Fibroblast of lung (primary cell): ENCODE measurements at places on chromosomes 2 and 18. TPM values are rescaled to one million over a fixed set of nuclear protein-coding genes. Genes with fewer than 3 reads are reported as not detected.

- DNase-seq = no peak
Measured at GRCh38 chr2:30486655-30487054, 39.6 kb downstream of the LCLAT1 start.

DNA sequence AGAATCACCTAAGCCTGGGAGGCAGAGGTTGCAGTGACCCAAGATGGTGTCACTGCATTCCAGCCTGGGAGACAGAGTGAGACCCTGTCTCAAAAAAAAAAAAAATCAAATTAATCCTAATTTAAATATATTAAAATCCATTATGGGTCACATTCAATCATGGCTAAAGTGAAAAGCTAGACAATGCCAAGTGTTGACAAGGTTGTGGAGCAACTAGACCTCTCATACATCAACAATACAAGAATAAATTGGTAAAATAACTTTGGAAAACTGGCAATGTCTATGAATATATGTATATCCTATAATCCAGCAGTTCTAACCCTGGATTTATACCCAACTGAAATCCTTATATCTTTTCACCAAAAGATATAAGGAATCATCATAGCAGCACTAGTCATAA is 23.4 kb upstream of the ATL2 start:
- DNase-seq = no peak

GRCh38 chr2:158953926-158954763 is 14.3 kb upstream of the TANC1 start:
- DNase-seq = peak; percentile 94

The UGT1A8 gene
- total RNA-seq = not detected in 2 replicates

The REG3G gene
- total RNA-seq = not detected in 2 replicates

DNA sequence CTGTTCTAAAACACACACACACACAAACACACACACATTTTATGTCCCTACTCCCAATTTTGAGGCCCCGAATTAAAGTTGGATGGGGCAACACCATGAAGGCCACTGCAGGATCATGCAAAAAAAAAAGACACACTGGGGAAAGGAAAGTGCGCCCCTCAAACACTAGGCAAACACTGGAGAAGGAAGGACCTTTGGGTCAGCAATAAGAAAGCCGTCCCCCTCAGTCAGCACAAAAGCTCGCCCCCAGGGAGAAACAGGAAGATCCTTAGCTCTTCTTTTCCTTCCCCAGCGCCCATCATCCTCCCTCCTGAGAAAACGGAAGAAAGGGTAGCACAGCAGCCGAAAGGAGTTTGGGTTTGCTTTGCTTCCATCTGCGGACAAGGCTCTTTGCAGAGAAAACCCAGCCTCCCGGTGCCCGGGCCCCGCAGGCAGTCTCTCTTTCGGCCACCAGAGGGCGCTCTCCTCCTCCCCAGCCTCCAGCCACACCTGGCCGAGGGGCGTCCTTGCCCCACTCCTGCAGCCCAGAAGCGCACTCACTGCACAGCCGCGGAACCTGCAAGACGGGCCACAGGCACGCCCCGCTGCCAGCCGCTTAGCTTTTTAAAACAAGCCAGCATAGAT is 248.5 kb downstream of the CDH20 start:
- peak; percentile 50 for DNase-seq

The ZNF385B gene
- total RNA-seq = under 0.01 TPM in 1 of 2 replicates, not detected in the other

GRCh38 chr2:5359397-5359796 is 332.8 kb upstream of the SOX11 start:
- no peak for DNase-seq

GRCh38 chr2:133414486-133415209 is 153.6 kb downstream of the NCKAP5 start:
- peak; percentile 64 for DNase-seq

The KLHL30 gene
- 0.26 and 1.2 TPM in 2 replicates for total RNA-seq

DNA sequence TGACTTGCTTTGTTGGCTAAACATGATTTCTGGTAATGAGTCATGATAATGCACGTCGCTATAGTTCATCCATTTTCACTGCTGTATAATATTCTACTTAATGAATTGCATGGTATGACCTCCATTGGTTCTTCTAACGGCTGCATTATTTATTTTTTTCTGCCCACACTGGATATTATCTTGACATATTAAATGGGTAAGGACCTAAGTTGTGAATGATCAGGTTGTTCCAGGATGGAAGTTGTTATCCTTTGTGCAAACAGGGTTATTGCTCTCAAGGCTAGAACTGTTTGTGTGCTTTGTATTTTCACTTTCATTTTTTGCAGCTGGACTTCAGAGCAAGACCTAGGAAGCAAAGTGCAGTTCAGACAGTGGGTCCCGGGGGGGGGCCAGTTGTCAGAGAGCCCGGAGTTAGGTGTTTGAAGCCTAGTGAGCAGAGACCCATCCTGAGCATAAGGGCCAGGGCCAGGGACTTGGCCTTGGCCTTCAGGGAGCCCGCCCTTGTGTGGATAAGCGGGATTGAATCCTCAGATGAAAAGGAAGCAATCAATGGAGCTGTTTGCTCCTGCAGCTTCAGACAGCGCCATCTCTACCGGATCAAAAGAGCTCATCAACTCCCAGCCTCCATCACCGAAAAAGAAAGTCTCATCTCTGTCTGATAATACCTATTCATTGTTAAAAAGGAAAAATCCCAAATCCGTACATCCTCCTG is 48.2 kb downstream of the AGAP1 start:
- no peak for DNase-seq

The SCRN3 gene
- total RNA-seq = 33.4 and 39.1 TPM in 2 replicates

DNA sequence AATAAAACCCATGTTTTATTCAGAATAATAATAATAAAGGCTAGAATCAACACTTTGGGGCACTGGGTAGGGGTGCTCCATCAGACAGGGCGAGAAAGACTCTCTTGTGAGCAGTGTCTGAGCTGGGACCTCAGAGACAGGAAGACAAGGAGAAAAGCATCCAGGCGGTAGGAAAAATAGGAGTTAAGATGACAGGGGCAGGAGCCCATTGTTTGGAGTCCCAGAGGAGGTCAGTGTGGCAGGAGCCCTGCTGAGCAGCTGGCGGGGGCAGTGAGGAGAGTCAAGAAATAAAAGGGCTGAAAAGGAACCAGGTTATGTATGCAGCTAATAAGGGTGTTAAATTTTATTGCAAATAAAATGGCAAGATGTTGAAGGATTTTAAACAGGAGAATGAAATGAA is 457.4 kb downstream of the FBXO15 start:
- DNase-seq = no peak

DNA sequence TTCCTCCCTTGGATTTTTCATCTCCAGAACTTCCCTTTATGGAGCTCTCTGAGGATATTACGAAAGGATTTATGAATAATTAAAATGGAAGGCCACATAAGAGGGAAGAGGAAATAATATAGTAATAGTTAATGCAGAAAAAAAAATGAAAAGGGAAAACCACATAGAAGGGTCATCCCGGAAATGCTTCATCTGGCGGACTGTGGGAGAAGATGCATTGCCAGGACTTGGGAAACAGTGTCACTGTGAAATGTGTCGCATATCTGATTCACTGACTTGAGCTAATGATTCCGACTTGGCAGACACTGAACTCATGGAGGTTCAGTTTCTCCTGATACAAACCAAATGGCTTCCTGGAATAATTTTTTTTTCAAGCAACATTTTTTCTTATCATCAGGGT is 129.9 kb upstream of the RMP24 start:
- DNase-seq = no peak

- DNase-seq = no peak
Measured at GRCh38 chr18:9210966-9211365, 74.4 kb downstream of the ANKRD12 start.
